ENCODE measurements at places on chromosomes 11 and 22.

- no peak for DNase-seq
- H3K4me1 ChIP-seq: no peaks in the 10 kb centered on the region
- H3K27ac ChIP-seq: no peak overlapping the region
- peak overlapping the region; percentile 53 for H3K4me3 ChIP-seq
Measured at GRCh38 chr22:37148742-37149665, 712 bp downstream of the IL2RB start.

DNA sequence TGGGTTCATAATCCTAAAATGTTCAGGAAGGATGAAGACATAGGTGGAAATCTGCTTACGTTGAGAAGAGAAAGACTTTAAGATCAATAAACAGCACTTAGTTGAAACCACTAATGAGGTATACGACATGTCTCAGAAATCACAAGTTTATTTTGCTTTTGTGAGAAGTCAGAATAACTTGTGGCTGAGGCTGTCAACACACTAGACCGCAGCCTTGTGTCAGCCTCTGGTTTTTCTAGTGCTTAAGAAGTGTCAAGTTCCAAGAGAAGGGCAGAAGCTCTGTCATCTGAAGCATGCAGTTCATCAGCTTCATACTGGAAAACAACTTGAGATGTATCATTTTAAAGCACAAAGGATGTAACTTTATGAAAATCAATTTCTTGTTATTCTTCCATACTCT lies 420.9 kb downstream of the METTL15 start:
- no peaks in the 10 kb centered on the region for H3K4me1 ChIP-seq
- no peaks in the 10 kb centered on the region for H3K36me3 ChIP-seq
- no peak overlapping the region for H3K4me3 ChIP-seq
- no peak for DNase-seq
- no peak overlapping the region for H3K27ac ChIP-seq

DNA sequence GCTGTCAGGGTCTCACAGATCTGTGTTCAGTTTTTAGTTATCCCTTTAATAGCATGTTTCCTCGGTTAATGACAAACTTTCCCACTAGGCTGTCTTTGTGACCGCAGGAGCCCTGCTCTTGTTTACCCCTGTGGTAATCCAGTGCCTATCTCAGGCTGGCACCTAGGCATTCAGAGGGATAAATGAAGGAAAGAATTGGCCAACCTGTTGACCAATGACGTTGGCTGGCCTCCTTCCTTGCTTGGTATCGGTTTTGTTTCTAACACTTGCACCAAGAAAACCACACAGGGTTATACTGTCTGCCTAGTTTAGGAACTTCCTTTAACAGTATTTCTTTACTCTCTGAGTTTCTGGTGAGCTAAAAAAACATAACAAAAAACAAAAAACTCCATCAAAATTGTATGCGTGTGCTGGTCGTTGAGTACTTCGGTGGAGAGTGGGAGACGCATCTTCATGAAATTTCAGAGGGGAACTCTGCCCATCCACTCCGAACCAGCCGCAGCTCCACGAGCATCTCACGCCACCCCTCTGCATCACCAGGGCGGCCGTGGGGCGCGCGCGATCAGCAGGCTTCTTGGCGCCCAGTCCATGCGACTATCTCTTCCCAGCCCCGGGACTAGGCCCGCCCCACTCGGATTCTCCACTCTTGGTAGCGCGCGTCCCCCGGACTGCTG lies 563 bp upstream of the ENDOD1 start:
- H3K27ac ChIP-seq: peak overlapping the region; percentile 87
- H3K4me3 ChIP-seq: peak overlapping the region; percentile 82
- H3K36me3 ChIP-seq: no peaks in the 10 kb centered on the region
- H3K4me1 ChIP-seq: peaks cover 15% of the 10 kb centered on the region
- H3K27me3 ChIP-seq: no peaks in the 10 kb centered on the region
- DNase-seq: no peak

- no peaks in the 10 kb centered on the region for H3K4me1 ChIP-seq
- no peaks in the 10 kb centered on the region for H3K27me3 ChIP-seq
- no peaks in the 10 kb centered on the region for H3K36me3 ChIP-seq
- no peak overlapping the region for H3K27ac ChIP-seq
Measured at GRCh38 chr11:117523680-117524079, 196.0 kb downstream of the CEP164 start.

GRCh38 chr11:61883327-61883726 lies 8.0 kb downstream of the FADS3 start:
- no peak for DNase-seq
- H3K4me1 ChIP-seq: peaks cover 71% of the 10 kb centered on the region
- peaks cover 10% of the 10 kb centered on the region for H3K36me3 ChIP-seq
- no peak overlapping the region for H3K27ac ChIP-seq

- no peak overlapping the region for H3K4me3 ChIP-seq
- H3K36me3 ChIP-seq: no peaks in the 10 kb centered on the region
- DNase-seq: no peak
- H3K27me3 ChIP-seq: no peaks in the 10 kb centered on the region
- no peaks in the 10 kb centered on the region for H3K4me1 ChIP-seq
Measured at GRCh38 chr22:44819966-44820631, 67.7 kb downstream of the ARHGAP8 start.

DNA sequence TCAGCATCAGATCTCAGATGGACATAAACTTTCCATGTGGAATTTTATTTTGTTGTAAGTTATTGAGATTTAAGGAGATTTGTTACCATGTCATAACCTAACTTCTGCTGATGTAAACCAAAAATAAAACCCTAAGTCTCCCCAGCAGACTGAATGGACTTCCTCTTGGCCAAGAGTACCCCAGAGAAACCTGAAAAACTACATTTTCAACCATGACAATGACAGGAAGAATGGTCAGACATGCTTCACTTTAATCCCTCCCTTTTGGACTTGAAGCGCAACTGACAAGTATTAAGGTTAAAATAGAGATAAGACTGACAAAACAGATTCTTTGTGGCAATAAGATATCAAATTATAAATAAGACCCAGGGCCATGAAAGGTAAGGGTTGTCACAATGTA lies 579.7 kb upstream of the RAG2 start:
- no peaks in the 10 kb centered on the region for H3K36me3 ChIP-seq
- H3K27ac ChIP-seq: no peak overlapping the region
- no peaks in the 10 kb centered on the region for H3K4me1 ChIP-seq
- no peak overlapping the region for H3K4me3 ChIP-seq
- DNase-seq: no peak
- H3K27me3 ChIP-seq: no peaks in the 10 kb centered on the region

GRCh38 chr22:46829117-46829891 lies 66.9 kb downstream of the TBC1D22A start:
- no peak for DNase-seq
- no peaks in the 10 kb centered on the region for H3K36me3 ChIP-seq
- peaks cover 29% of the 10 kb centered on the region for H3K4me1 ChIP-seq
- H3K4me3 ChIP-seq: no peak overlapping the region
- no peaks in the 10 kb centered on the region for H3K27me3 ChIP-seq

DNA sequence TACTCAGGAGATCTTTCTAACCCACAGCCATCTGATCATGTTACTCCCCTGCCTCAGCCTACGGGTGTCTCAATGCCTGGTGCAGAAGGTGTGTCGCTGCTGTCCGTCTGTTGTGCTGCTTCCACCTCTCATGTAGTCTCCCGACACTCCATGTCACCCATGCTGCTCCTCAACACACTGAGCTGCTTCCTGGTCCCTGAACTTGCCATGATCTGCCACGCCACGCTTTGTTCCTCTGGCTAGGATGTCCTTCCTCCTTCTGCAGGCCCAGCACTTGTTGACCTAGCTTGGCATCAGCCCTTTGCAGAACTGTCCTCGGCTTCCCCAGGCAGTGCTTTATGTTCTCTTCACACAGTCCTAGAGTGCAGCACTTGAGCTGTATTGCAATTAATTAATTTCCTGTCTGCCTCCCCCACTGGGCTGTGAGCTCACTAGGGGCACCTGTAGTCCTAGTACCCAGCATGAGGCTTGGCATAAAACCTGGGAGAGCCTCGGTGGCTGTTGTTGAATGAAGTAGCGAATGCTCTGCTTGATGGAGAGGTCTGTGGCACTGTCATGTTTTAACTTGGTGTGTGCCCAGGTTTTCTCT lies 9.5 kb downstream of the GTPBP1 start:
- H3K4me3 ChIP-seq: no peak overlapping the region
- H3K36me3 ChIP-seq: peaks cover 49% of the 10 kb centered on the region
- no peak for DNase-seq
- H3K4me1 ChIP-seq: peaks cover 49% of the 10 kb centered on the region

DNA sequence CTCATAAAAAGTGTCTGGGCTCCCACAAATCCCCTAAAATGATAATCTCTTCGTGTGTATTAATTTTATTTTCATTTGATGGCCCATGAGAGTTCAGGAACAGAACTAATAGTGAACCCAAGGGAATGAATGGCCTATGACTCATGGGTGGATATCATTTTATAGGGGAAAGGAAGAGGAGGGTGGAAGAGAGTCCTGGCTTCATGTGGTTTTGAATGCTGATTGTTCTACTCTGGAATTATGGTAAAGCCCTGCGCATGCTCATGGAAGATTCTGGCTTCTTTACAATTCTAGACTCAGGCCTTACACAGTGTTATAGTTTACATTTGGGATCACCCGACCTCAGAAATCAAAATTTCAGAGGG lies 35.2 kb downstream of the MAML2 start:
- peaks cover 57% of the 10 kb centered on the region for H3K4me1 ChIP-seq
- H3K27me3 ChIP-seq: no peaks in the 10 kb centered on the region

- no peak for DNase-seq
- H3K27ac ChIP-seq: no peak overlapping the region
- H3K4me3 ChIP-seq: no peak overlapping the region
- no peaks in the 10 kb centered on the region for H3K36me3 ChIP-seq
Measured at GRCh38 chr11:19803506-19803998, 90.9 kb downstream of the NAV2 start.

DNA sequence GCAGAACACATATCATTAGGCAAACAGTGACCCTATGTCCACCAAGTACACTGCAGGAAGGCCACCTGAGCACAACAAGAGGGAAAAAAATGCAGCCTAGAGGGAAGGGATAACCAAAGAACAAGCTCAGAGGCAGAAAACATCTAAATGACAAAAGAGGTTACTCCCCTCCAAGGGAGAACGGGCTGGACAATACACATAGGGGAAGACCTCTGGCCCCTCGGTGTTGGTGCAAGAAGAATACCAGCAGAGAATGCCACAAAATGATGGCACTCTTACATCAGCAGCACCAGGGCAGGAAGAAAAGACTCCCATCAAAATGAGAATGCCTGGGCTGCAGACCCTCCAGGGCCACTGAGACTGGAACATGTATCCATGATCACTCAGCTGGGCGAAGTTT lies 66.6 kb upstream of the OPCML start:
- H3K27ac ChIP-seq: no peak overlapping the region
- peaks cover 11% of the 10 kb centered on the region for H3K27me3 ChIP-seq
- DNase-seq: no peak
- H3K36me3 ChIP-seq: no peaks in the 10 kb centered on the region

DNA sequence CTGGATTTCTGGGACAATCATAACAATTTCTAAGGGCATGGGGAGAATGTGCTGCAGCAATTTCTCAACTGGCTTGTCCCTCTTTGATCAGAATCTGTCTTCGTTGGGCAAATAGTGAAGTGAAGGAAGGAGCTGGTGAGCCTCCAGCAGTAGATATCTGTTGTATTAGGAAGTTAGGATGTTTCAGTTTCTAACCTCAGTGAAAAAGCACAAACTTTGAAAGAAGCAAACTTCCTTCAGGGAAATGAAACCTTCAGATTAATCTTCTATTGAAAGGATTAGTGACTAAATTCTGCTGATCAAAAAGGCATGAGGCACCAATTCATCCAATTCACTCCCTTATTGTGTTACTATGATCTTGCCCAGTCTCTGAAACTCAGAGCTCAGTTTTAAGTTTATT lies 24.3 kb downstream of the LMO2 start:
- no peaks in the 10 kb centered on the region for H3K27me3 ChIP-seq
- no peak for DNase-seq
- peaks cover 20% of the 10 kb centered on the region for H3K36me3 ChIP-seq
- H3K4me3 ChIP-seq: peak overlapping the region; percentile 67

DNA sequence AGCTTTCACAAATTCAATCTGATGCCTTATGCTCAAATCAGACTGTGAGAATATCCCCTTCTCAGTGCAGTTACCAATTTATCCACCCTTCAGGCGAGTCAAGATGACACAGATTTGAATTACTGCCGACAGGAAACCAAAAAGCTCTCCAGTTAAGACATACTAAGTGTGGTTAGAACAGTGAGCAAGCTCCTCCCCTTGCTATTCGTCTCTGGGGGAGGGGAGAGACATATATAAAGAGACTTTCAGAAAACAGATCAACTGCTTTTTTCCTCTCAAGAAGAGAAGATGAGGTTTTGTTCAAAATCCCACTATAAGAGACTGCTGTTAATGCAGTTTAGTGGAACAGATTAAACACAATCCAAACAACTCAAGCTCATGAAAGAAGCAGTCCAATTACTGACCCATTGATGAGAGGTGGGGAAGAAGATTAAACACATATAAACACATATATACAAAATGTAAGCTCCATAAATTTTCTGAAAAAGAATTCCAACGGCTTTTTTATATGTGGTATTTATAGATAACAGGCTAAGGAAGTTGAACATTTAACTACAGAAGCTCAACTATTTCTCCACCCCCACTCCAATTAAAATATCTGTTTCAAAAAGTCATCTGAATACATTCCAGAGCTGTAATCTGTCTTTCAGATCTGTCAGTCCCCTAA lies 102.7 kb downstream of the MRTFA start:
- no peak for DNase-seq
- no peaks in the 10 kb centered on the region for H3K36me3 ChIP-seq
- H3K27ac ChIP-seq: peak overlapping the region; percentile 5
- peak overlapping the region; percentile 27 for H3K4me3 ChIP-seq
- H3K27me3 ChIP-seq: no peaks in the 10 kb centered on the region

DNA sequence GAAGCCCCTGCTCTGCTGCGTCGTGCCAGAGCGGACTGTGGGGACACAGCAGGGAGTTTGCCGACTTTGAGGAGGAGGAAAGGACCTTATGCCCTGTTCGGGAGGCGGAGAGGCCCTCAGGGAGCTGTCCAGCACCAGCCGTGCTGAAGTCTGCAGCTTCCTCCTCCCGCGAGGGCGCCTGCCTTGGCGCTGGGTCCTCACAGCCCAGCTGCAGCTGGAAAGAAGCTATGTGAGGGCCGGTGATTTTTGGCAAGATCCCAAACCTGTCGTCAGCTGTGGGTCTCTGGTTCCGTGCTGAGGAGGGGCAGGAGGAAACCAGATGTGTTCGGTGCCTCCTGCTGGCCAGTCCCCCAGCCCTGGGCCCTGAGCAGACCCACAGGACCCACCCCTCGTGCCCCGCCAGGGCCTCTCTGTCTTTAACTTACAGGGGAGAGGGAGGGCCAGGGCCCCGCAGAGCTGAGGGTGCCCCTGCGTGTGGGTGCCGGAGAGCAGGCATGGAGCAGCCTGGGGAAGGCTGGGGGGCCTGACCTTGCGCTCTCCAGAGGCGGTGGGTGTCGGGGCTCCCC lies 12.0 kb downstream of the BRSK2 start:
- H3K4me1 ChIP-seq: no peaks in the 10 kb centered on the region
- no peak overlapping the region for H3K4me3 ChIP-seq
- H3K36me3 ChIP-seq: no peaks in the 10 kb centered on the region
- peak; percentile 80 for DNase-seq
- H3K27ac ChIP-seq: no peak overlapping the region

GRCh38 chr11:9377036-9377435 lies 7.4 kb upstream of the IPO7 start:
- H3K27ac ChIP-seq: no peak overlapping the region
- DNase-seq: no peak
- no peaks in the 10 kb centered on the region for H3K27me3 ChIP-seq
- H3K4me3 ChIP-seq: no peak overlapping the region
- H3K36me3 ChIP-seq: no peaks in the 10 kb centered on the region

GRCh38 chr11:124961972-124962609 lies 8.1 kb downstream of the CCDC15 start:
- DNase-seq: peak; percentile 21
- no peaks in the 10 kb centered on the region for H3K27me3 ChIP-seq
- no peaks in the 10 kb centered on the region for H3K36me3 ChIP-seq
- no peak overlapping the region for H3K4me3 ChIP-seq
- H3K4me1 ChIP-seq: no peaks in the 10 kb centered on the region
